ENCODE measurements at places on chromosomes 3 and 15.

- DNase-seq: peak; percentile 70
These were observed 27.3 kb downstream of the STARD5 start for GRCh38 chr15:81296673-81297072.

- DNase-seq: no peak
These were observed 364.8 kb upstream of the TPRG1 start for GRCh38 chr3:188807006-188807405.

- no peak for DNase-seq
These were observed 17.0 kb downstream of the FEZF2 start for GRCh38 chr3:62356356-62356755.

DNA sequence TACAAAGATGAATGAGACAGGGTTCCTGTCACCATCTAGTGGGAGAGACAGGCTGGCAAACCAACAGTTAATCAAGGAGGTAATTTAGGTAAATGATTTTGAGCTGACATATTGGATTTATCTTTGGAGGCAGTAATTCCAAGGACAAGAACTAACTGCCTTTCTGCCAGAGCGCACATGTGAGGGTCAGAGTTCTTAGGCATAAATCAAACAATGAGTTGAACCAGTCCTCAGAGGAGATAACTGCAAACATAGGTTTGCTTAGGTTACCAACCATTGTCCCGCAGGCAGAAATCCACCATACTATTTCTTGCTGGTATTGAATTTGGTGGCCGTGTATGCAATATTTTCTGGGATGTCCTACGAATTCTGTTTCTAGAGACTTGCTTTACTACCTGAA is 14.2 kb upstream of the PPP1R2 start:
- no peak for DNase-seq

- no peak for DNase-seq
These were observed 7.3 kb downstream of the MYO5C start for GRCh38 chr15:52288051-52288942.

- no peak for DNase-seq
These were observed 63.7 kb downstream of the ATP8B4 start for GRCh38 chr15:50055332-50055731.

GRCh38 chr3:143266511-143266910 is 146.9 kb downstream of the CHST2 start:
- no peak for DNase-seq

DNA sequence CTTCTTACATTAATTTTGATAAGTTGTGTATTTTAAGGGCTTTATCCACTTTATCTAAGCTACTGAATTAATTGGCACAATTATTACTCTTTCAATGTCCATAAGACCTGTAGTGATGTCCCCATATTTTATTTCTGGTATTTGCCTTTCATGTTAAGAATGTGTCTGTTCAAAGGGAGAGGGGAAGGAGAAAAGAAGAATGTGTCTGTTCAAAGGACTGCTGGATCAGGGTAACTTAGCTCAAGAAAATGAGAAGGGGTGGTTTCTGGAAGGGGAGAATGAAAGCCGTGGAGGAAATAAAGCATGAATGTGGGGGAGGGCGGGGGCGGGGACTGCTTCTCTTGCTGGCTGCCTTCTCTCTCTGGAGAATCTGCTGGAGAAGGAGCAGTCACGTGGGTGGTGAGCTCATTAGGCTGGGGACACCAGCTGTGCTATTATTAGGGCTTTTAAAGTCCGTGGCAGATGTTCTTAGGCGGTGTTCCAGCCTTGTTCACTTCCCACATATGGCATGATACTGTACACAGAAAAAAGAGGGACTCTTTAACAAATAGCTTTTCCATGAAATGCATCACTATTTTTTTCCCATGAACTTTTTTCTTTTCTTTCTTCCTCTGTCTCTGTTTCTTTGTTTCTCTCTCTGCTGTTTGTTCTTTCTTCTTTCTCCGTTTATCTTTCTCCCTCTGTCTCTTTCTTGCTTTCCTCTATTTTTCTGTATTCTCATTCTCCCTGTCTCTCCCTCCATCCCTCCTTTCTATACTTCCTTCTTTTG is 63.7 kb upstream of the ULK4 start:
- DNase-seq: peak; percentile 11

- DNase-seq: no peak
These were observed 66.6 kb downstream of the CBLB start for GRCh38 chr3:105802118-105802706.

- no peak for DNase-seq
These were observed 4.7 kb downstream of the PLA2G4F start for GRCh38 chr15:42151736-42152135.

GRCh38 chr3:39291903-39292329 is 12.1 kb upstream of the CX3CR1 start:
- DNase-seq: peak; percentile 82
